ENCODE measurements at places on chromosomes 2 and 18. TPM values are rescaled to one million over a fixed set of nuclear protein-coding genes. Genes with fewer than 3 reads are reported as not detected.

DNA sequence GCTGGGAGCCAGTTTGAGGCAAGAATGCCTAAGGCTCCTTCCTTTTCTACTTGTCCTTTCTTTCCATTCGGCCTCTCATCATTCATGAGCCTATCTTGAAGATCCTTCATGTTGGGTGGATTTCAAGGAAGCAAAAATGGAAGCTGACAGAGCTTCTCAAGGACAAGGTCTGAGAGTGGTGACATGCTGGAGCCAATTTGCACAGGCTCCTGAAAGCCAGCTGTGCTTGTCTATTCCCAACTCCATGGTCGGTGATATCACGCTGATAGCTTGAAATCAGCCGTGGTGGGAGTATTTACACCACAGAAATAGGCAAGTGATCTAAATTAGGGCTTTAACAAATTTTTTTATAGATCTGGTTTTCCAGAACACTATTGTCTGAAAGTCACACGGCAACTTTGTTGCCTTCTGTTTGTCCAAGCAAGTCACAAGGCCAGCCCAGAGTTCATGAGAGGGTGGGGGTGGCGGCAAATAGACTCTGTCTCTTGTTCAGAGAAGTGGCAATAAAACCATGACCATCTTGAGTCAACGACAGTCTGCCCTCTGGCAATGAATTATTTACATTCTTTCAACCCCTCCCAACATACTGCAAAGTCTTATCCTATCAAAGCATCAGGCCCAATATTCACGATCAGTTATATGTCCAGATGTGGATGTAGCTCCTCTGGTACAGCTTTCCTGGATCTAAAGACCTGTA is 49.9 kb upstream of the SLC35F5 start:
- H3K27me3 ChIP-seq: no peaks in the 10 kb centered on the region
- H3K4me3 ChIP-seq: no peak overlapping the region
- no peaks in the 10 kb centered on the region for H3K36me3 ChIP-seq
- no peak for DNase-seq
- H3K4me1 ChIP-seq: no peaks in the 10 kb centered on the region

DNA sequence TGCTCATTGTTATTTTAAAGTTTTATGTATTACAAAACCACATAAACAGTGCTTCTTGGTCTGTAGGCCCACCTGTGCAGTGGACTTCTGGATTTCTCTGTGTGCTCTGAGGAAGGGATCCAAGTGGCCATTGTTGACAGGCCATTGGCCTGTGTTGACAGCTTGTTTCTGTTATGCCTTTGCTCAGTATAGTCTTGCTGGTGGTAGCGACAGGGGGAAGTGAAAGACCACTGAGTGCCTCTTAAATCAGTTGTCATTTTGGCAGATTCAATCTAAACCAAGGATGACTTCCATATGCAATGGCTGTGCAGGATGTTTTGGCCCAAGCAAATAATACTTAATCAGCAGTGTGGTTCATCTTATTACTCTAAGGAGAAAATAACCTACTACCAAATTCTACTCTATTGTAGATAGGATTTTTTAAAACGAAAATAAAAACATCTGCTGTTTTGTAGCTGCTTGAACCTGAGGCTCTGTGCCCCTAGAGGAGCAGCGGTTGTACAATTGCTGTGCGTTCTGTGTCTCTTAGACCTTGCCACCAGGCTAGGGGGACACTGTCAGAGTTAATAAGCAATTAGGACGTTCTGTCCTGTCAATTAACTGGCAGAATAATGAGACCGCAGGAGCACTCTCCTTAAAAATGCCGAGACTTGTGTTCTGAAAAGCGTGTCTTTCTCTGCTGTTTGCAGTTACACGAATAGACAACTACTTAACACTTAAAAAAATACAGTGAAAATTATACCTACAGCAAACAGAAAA is 108.2 kb downstream of the RHBDD1 start:
- no peak overlapping the region for H3K4me3 ChIP-seq
- H3K36me3 ChIP-seq: no peaks in the 10 kb centered on the region
- no peaks in the 10 kb centered on the region for H3K27me3 ChIP-seq
- H3K4me1 ChIP-seq: no peaks in the 10 kb centered on the region

GRCh38 chr2:207123335-207123744 is 42.4 kb downstream of the KLF7 start:
- DNase-seq: no peak
- H3K36me3 ChIP-seq: no peaks in the 10 kb centered on the region
- no peaks in the 10 kb centered on the region for H3K4me1 ChIP-seq
- no peaks in the 10 kb centered on the region for H3K27me3 ChIP-seq

GRCh38 chr18:58150772-58151171 is 106.7 kb downstream of the NEDD4L start:
- H3K27ac ChIP-seq: no peak overlapping the region
- H3K36me3 ChIP-seq: no peaks in the 10 kb centered on the region
- H3K4me1 ChIP-seq: no peaks in the 10 kb centered on the region
- DNase-seq: no peak
- no peak overlapping the region for H3K4me3 ChIP-seq
- H3K27me3 ChIP-seq: no peaks in the 10 kb centered on the region

DNA sequence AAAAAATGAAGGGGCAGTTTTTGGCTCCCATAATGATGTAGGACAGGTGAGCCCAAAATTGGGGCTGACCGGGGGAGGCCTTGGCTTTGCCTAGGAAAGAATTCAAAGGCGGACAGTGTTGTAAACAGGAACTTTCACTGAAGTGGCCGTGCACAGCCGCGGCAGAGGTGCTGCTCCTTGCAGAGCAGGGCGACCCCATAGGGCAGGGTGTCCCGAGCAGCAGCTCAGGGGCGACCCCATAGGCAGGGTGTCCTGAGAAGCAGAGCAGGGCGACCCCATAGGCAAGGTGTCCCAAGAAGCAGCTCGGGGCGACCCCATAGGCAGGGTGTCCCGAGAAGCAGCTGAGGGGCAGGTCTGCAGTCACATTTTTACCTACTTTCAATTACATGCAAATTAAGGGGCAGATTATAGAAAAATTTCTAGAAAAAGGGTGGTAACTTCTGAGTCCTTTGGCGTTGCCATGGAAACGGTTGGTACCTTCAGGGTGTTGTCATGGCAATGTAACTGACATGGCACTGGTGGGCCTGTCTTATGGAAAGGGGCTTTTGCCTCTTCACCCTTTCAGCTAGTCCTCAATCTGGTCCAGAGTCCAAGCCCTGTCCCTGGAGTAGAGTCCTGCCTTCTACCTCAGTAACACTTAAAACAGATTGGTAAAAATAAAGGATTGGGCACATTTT is 134.5 kb downstream of the FBXO15 start:
- no peaks in the 10 kb centered on the region for H3K27me3 ChIP-seq
- no peak for DNase-seq
- H3K36me3 ChIP-seq: no peaks in the 10 kb centered on the region
- no peaks in the 10 kb centered on the region for H3K4me1 ChIP-seq
- no peak overlapping the region for H3K27ac ChIP-seq

DNA sequence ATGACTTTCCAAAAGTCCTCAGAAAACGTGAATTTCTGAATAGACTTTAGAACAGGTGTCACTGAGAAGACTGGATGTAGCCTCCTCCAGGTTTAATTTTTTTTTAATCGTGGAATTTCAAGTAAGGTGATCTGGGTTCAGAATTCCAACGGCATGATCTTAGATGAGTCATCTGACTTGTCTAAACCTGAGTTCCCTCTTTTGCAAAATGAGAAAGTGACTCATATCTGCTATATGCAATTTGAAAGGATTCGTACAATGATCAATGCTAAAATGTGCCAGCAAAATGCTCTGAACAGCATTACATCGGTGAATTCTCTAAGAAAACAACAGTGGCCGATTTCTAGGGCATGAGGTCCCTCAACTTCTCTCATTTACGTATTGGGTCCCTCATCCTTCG is 69.1 kb upstream of the ZNF516 start:
- no peak overlapping the region for H3K4me3 ChIP-seq
- no peaks in the 10 kb centered on the region for H3K36me3 ChIP-seq
- no peak overlapping the region for H3K27ac ChIP-seq
- H3K4me1 ChIP-seq: no peaks in the 10 kb centered on the region
- no peak for DNase-seq

DNA sequence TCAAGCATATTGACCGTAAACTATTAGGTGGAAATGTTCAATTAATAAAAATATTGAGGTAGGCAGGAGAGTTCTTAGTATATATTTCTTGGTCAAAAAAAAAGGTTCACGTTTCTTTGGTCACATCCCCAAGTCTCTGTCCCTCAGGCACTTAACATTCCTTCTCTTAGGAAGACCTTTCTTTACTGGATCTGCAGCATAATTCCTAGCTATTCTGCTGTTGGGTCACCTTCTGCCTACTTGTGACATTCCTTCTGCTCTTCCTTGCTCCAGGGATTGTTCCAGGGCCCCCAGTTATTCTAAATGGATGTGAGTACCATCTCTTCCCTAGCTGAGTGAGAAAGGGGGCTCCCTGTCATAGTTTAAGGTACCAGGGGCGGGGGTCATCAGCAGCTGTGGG is 4.2 kb downstream of the UGP2 start:
- H3K4me3 ChIP-seq: no peak overlapping the region
- peaks cover 62% of the 10 kb centered on the region for H3K4me1 ChIP-seq
- H3K27me3 ChIP-seq: no peaks in the 10 kb centered on the region
- no peak for DNase-seq
- no peak overlapping the region for H3K27ac ChIP-seq

DNA sequence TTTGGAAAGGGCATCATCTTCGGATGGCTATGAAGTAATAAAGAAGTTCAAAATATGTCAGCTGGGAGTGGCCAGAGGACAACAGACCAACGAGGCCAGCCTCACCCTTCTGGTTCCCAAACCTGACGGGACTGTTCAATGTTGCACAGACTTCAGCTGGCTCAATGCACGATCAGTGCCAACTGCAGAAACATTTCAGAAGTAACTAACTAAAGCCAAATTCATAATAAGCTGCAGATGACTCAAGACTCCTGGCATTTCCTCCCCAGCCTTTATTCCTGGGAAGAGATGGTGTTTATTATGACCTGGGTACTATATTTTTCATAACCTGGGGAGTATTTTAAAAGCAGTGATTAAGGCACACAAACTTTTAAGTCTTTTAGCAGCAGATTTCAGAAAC is 3.8 kb upstream of the ATP6V1C2 start:
- H3K36me3 ChIP-seq: no peaks in the 10 kb centered on the region
- no peak overlapping the region for H3K27ac ChIP-seq
- H3K4me3 ChIP-seq: no peak overlapping the region
- DNase-seq: no peak

DNA sequence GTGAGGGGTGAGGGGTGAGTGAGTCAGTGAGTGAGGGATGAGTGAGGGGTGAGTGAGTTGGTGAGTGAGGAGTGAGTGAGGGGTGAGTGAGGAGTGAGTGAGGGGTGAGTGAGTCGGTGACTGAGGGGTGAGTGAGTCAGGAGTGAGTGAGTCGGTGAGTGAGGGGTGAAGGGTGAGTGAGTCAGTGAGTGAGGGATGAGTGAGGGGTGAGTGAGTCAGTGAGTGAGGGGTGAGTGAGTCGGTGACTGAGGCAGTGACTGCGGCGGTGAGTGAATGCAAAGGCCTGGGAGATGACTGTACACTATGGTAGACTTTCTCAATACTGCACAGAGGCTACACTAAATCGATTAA is 16.6 kb downstream of the THAP4 start:
- H3K36me3 ChIP-seq: no peaks in the 10 kb centered on the region
- no peaks in the 10 kb centered on the region for H3K27me3 ChIP-seq
- no peak overlapping the region for H3K27ac ChIP-seq
- H3K4me3 ChIP-seq: no peak overlapping the region
- H3K4me1 ChIP-seq: peaks cover 26% of the 10 kb centered on the region

DNA sequence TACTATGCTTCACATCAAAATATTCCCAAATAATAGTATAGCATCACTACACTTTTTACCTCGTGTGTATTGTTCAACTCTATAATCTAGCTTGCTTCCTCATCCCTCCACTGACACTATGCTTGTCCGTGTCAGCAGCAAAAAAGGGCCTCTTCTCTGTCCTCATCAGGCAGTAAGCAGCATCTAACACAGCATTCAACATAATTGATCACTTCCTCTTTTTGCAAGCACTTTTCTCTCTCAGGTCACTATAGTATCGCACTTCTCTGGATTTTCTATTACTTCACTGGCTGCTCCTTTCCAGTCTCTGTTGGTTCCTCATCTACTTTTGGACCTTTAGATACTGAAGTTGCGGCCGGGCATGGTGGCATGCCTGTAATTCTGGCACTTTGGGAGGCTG is 64.9 kb upstream of the ZSWIM2 start:
- no peak overlapping the region for H3K27ac ChIP-seq
- DNase-seq: no peak
- H3K4me3 ChIP-seq: no peak overlapping the region
- no peaks in the 10 kb centered on the region for H3K4me1 ChIP-seq
- no peaks in the 10 kb centered on the region for H3K27me3 ChIP-seq
- no peaks in the 10 kb centered on the region for H3K36me3 ChIP-seq

DNA sequence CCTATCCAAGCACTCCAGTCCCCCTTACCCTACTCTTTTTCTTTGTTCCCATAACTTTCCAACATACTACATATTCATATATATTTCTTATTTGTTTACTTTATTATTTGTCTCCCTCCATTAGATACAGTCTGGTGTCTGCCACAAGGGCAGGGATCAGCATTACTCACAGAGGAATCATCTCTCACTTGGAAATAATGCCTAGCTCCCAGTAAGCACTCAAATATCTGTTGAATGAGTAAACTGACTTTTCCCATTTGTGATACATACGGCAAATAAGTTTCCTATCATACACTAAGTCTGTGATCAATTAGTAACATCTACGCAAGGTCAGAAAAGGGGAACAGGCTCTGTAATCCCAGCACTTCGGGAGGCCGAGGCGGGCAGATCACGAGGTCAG is 18.7 kb downstream of the C1D start:
- H3K27me3 ChIP-seq: no peaks in the 10 kb centered on the region
- no peak overlapping the region for H3K27ac ChIP-seq
- no peaks in the 10 kb centered on the region for H3K36me3 ChIP-seq
- no peak overlapping the region for H3K4me3 ChIP-seq
- H3K4me1 ChIP-seq: no peaks in the 10 kb centered on the region
- no peak for DNase-seq

- no peaks in the 10 kb centered on the region for H3K4me1 ChIP-seq
- H3K4me3 ChIP-seq: no peak overlapping the region
- H3K27ac ChIP-seq: no peak overlapping the region
- H3K27me3 ChIP-seq: no peaks in the 10 kb centered on the region
- DNase-seq: no peak
- H3K36me3 ChIP-seq: no peaks in the 10 kb centered on the region
These were observed 23.5 kb upstream of the KLF11 start for GRCh38 chr2:10019602-10020400.

- H3K4me1 ChIP-seq: no peaks in the 10 kb centered on the region
- H3K4me3 ChIP-seq: no peak overlapping the region
- no peak for DNase-seq
- no peaks in the 10 kb centered on the region for H3K27me3 ChIP-seq
- H3K36me3 ChIP-seq: no peaks in the 10 kb centered on the region
- no peak overlapping the region for H3K27ac ChIP-seq
These were observed 46.6 kb upstream of the TCF4 start for GRCh38 chr18:55634545-55634944.

The TWIST2 gene
- total RNA-seq: not detected

The TACR1 gene
- not detected for total RNA-seq

The IL36G gene
- total RNA-seq: not detected

The DSC1 gene
- total RNA-seq: 2.7 TPM

The CFAP65 gene
- total RNA-seq: not detected

The ACMSD gene
- total RNA-seq: not detected

The PDCD1 gene
- 6.2 TPM for total RNA-seq

The ACKR3 gene
- 4.2 TPM for total RNA-seq

Measured in CD4-positive, alpha-beta memory T cell (primary cell).